ENCODE measurements at places on chromosomes 7 and 10.

DNA sequence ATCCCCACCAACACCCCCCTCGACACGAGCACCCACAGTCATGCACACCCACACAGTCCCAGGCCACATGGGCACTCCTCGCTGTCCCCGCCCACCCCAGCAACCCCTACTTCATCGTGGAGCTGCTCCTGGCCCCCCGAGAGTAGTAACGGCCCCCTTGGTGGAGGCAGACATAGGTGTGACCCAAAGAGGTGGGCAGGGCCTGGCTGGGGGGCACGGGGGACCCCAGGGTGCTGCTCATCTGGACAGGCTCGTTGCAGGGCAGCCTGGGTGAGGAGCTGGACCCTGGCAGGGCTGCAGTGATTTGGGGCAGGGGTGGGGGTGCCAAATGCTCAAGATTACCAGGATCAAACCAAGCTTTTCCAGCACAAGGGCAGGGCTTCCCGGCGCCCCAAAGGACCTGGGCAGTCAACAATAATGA, 42.4 kb upstream of the ZMIZ1 start:
- DNase-seq, result no peak

DNA sequence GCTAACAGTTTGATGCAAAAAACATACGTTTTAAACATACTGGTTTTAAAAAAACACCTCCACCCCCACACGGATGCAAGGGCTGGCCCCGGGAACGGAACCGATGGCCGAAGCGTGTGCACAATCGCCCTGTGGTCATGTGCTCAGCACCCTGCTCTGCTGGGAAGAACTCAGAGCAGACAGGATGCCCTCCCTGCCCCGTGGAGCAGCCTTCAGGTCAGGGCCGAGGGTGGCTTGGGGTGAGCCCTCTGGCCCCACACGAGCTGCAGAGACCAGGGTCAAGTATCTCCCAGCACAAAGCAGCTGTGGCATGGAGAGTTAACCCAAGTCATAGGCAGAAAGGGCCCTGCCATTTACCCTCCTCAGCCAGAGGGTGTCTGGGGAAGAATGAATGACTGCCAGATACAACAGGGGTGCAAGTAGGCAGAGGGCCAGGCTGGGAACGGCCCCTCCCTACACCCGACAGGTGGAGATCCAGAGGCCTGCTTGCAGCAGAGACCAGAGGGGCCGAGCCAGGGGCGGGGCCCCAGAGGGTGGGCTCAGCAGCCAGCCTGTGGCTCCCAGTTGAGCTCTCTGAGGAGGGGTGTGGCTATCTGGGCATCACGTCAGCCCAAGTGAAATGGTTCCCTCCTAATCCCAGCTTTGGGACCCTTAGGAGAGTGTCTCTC, 56.8 kb downstream of the ZRANB1 start:
- DNase-seq, result no peak

DNA sequence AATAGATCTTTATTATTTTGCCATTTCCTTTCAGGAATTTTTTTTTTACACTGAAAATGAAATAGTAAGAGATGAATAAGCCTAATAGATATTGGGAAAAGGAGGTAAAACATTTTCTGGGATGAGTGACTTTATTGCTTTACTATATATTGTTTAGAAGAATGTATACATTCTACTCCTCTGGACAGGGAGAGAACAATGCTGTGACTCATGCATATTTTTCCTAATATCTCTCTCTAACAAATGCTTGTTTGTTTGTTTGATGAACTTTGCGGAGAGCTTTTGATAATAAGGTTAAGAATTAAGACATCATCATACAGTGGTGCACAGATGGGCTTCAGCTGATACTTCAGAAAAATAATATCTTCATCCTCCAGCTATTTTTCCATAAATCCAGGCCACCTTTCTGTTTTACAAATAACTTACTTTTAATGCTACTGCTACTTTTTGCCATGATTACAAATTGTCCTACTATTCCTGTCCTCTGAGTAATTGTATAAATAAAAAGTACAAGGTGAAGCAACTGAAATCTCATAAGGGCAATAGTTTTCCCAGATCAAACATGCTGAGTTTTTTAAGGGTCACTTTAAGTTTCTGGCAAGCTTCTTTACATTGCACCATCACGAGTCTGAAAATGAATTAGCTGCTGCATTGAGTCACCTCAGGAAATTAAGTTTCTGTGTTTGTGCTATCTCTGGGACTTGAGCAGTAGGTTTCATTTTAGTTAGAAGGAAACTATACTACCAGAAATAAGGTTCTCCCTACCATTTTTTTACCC, 207.3 kb upstream of the POT1 start:
- DNase-seq, result no peak

DNA sequence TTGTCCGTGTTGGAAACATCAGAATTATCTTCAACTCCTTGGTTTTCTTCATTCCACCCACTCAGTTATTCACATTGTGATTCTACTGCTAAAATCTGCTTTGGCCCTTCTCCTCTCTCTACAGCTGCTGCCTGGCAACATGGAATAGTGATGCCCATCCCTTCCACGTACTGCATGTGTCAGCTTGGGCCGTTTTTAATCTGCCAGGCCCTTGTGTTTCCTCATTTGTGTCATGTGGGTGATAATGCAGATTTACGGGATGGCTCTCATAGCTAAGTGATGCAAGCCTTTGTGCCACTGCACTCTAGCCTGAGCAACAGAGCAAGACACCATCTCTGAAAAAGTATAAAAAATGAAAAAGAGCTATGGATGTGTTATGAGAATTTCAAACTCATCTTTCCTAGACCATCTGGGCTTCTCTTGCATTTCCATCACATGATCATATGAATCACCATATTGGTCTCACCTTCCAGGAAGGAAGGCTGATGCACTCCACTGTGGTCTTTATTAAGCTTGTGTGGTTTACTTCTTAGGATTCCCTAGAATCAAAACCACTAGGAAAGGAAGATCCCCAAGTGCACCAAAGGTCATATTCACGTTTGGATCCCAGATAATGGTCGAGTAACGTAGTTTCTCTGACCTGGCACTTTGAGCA, 20.6 kb upstream of the CELF2 start:
- no peak for DNase-seq

DNA sequence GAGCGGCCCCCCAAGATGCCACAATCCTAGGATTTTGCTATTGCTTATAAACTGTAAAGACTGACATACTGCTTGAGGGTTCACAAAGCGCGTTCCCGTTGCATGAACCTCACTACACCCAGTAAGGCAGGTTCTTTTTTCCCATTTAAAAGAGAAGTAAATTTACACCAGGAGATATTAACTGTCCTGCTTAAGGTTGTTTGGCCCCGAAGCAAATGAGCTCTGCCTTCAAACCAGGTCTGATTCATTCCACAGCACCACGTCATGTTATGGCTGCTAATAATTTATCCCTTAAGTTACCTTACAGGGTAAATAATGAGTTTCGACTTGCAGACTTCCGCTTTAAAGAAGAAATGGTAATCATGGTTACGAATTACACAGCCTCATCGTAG, 559 bp upstream of the FKBP14 start:
- peak; percentile 20 for DNase-seq

DNA sequence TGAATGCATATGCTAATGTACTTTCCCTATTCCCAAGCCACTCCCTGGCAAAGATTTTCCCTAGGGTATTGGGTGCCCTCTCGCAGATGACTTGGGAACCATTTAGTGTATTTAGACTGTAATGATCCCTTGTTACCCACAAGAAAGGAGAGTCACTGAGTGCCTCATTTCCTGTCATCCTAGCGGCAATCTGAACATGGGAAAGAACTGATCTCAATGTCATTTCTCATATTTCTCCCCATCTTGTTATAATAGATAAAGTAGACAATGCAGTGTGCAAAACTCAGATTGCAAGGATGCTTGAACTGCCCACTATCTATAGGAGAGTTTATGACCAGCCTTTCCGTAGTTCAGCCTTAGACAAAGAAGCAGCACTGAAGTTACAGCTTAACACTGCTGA, 123.3 kb downstream of the MICU1 start:
- no peak for DNase-seq

DNA sequence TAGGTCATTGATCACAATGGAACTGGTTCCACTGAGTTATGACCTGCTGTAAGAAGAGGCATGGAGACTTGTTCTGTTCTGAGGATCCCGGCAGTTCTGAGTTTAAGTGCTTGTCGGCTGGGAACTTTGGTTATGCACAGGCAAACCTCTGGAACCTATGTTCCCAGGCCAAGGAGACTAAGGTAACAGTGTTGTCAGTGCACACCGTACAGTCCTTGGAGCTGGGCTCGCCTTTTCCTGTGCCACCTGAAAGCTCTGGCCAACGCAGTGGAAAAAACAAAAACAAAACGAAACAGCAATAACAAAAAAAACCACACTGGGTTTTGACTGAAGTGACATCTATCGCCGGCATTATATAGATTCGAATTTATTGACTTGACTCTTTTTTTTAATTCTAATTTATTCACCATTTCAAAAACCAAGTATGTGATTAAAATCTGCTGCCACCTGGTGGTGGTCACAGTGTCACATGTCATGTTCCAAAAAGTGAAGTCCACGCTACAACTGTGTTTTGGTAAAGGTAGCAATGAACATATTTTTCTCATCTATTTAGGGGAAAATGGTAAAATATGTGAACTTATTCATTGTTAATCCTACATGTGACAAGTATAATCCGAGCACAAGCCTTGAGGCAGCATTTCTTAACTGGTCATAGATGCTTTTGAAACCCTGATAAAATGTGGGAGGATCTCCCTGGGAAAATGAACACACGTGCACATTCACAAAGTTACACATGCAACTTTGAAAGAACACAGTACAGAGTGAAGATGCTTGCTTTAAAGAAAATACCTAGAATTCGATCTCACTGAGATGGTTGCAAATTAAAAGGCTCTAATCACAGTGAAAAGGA, 113.8 kb upstream of the PPP2R2D start:
- no peak for DNase-seq

GRCh38 chr10:51186361-51186760, 112.1 kb downstream of the PRKG1 start:
- no peak for DNase-seq

GRCh38 chr10:24449321-24449740, 240.4 kb downstream of the KIAA1217 start:
- DNase-seq, result no peak

GRCh38 chr7:56157238-56157790, 41.1 kb upstream of the NUPR2 start:
- DNase-seq, result no peak

DNA sequence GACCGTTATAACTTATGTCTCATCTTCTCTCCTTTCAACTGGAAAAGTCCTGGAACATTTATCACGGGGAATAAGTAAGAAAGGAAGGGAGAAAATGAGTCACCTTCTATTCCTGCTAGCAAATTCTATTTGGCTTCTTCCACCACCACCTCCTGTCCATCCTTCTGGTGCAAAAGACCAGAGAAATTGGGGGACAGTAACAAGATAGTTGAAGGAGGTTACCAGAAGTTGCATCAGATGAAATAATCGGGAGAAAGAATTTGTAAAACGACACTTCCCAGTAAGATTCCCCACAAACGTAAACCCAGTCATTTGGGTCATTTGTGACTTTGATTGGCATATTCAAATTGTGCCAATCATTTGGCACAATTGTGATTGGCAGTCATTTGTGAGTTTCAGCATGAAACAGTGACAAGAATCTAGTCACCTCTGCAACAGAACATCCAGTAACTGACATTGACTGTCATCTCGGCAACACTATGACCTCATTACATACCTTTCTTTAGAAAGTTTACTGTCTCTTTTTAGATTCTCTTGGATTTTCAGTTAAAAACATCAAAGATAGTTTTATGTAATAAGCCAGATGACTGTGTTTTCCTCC, 51.3 kb upstream of the PIK3CG start:
- no peak for DNase-seq

DNA sequence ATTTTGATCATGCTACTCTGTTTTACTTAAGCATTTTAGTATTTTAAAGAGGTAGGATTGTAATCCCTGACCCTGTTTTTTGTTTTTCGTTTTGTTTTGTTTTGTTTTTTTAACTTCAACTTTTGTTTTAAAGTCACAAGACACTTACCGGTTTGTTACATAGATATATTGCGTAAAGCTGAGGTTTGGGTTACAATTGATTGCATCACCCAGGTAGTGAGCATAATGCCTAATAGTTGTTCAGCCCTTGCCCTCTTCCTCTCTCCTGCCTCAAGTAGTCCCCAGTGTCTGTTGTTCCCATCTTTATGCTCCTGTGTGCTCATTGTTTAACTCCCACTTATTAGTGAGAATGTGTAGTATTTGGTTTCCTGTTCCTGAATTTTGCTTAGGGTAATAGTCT, 93.1 kb upstream of the TEX47 start:
- DNase-seq, result no peak

DNA sequence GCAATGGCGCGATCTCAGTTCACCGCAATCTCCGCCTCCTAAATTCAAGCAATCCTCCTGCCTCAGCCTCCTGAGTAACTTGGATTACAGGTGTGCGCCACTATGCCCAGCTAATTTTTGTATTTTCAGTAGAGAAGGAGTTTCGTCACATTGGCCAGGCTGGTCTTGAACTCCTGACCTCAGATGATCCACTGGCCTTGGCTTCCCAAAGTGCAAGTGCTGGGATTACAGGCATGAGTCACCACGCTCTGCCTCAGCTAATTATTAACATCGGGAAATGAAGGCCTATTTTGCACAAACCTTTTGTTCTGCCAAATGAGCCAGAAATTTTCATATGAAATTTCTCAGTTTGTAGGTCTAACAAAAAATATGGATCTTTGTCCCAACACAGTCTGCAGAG, 106.7 kb upstream of the ODAD2 start:
- DNase-seq, result no peak

DNA sequence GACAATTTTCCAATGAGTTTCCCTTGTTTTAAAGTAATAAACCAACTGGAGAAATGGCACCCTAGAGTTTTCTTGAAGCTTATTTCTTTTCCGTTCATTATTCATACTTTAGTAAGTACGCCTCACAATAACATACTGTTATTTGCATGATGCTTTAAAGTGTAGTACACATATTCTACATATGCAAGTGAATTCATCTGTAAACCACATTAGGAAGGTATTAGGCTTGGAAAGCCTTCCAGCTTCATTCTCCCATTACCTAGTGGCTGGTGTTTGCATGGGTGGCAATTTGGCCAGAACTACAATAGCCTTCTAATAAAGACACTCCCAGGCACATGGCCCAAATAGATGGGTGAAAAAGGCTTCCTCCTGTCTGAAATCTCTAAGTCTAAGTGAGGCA, 45.5 kb upstream of the KIAA1217 start:
- no peak for DNase-seq

DNA sequence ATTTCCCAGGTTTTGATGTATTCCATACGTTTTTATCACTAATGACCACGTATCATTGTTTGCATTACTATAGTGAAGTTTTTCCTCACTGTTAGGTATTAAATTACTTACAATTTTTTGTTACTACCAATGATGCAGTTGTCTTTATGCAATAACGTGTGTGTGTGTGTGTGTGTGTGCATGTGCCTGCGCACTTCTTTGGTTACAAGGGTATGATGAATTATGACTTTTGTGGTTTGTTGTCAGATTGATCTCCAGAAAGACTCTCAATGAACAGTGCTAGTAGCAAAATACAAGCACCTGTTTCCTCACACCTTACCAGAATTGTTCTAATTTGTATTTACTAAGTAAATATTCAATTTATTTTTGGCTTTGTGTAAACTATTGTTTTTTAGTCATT, 51.5 kb downstream of the MCMBP start:
- no peak for DNase-seq

Data from breast epithelium (tissue), 4 donors.